ENCODE measurements at places on chromosomes 3 and 15.
A peak's percentile ranks its signal among the peaks of the same experiment; 100 is the strongest.

- DNase-seq, result no peak
Observed at GRCh38 chr3:153649286-153649839, 471.8 kb upstream of the ARHGEF26 start.

GRCh38 chr3:64741341-64741740 lies 53.5 kb upstream of the ADAMTS9 start:
- DNase-seq, result no peak

GRCh38 chr3:184757022-184757651 lies 45.3 kb upstream of the MAGEF1 start:
- no peak for DNase-seq

- DNase-seq, result no peak
Observed at GRCh38 chr3:5212628-5213573, 25.4 kb downstream of the EDEM1 start.

GRCh38 chr3:57370341-57370740 lies 77.9 kb upstream of the ASB14 start:
- DNase-seq, result no peak

GRCh38 chr3:197674741-197675562 lies 61.8 kb downstream of the RUBCN start:
- no peak for DNase-seq

DNA sequence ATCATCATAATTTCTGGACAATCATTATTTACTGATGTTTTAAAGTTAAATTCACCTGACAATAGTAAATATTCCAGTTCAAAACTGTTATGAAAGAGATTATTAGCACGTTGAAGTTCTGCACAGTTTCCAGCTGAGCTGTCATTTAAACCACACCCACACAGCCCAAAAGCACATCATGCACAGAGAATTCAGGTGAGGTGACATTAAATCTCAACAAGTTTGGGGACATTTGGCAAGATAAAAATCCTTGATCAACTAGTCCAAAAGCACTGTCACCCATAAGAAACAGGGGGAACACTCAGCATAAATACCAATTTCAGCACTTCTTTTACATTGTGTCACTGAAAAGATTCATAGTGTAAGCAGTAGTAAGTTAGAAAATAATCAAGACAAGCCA lies 6.9 kb downstream of the NCEH1 start:
- DNase-seq, result no peak

- DNase-seq, result no peak
Observed at GRCh38 chr15:85500729-85501128, 120.3 kb downstream of the AKAP13 start.

GRCh38 chr15:25362545-25362944 lies 76.3 kb downstream of the UBE3A start:
- no peak for DNase-seq

DNA sequence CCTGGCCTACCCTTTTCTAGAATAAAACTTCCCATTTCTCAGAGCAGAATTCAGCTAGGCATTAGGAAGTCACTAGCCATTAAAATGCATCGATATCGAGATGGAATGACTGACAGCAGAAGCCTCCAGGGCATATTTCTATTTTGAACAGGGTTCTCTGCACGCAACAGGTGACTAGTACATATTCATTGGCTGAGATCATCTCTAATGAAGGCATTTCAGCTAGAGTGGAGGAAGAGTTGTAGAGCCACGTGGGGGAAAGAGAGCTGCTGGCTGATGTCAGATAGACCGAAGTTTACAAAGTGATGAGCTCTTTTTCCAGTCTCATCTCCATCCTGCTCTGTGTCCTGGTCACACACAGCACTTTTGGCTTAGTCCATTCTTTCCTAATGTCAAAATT lies 7.5 kb downstream of the TMEM40 start:
- no peak for DNase-seq

- no peak for DNase-seq
Observed at GRCh38 chr3:153714588-153715290, 406.5 kb upstream of the ARHGEF26 start.

- no peak for DNase-seq
Observed at GRCh38 chr3:122642935-122643334, 37.7 kb upstream of the PARP14 start.

GRCh38 chr3:15787941-15788340 lies 9.8 kb downstream of the ANKRD28 start:
- DNase-seq, result no peak

DNA sequence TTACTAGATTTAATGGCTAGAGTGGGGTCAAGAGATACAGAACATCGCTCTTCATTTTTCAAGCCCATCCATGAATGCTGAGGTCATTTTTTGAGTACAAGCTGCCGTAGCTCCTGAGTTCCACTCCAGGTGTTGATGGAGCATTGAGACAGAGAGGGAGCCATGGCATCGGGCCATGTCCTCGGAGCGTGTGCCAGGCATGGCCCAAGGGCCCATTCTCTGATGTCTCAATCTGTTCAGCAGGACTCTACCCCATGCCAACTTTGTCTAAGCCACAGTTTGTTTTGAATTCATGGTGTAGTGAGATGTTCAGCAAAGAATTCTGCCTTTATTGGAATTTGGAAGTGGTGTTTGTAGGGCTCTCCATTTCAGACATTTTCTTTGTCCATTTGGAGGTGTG lies 110.5 kb upstream of the ADAMTS9 start:
- no peak for DNase-seq

GRCh38 chr3:38521391-38521987 lies 25.3 kb downstream of the EXOG start:
- no peak for DNase-seq

DNA sequence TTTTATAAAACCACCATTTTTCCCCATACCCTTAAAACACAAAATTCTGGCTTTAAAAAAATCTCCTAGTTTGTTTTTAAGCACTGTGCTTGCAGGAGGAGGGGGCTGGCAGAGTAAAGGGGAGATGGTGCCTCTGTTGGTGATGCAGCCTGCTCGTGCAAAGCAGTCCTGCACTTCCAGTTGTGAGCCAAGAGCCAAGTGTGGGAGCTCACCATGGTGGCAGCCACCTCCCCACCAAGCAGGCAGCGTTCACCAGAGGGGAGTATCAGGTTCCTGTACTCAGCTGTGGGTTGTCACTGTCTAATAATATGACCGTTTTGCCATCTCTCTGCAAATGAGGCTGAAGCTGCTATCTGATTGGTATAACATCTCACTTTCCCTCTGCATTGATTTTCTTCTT lies 164.8 kb downstream of the SYNPR start:
- no peak for DNase-seq

DNA sequence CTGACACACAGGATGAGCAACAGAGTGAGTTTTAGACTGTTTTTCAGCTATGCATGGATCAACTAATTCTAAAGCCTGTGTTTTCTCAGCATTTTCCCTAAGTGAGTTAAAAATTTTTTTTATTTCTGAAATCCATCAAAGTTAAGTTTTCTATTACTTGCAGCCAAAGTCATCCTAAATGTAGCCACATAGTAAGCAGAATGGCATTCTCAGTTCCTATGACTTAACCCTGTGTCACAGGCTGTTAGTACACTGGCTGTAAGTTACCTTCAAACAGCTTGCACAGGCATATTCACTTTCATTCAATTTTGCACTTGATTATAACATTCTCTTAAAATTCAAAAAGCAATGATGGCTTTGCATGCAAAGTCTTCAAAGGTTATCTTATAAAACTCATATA lies 368.2 kb downstream of the OCA2 start:
- no peak for DNase-seq

DNA sequence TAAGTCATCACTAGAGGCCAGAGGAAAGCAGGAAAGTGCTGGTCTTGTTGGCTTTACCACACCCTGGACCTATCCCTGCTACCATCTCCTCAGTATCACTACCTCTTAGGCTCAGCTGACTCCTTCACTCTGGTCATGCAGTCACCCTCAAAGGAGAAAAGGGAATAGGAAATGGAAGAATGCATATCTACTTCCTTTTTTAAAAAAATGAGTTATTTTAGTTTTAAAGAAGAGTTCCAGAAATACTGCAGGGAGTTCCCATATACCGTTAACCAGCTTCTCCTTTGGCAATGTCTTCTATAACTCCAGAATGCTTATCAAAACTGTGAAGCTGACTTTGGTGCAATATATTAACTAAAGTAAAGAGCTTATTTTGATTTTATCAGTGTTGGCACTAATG lies 688.6 kb downstream of the DIPK2A start:
- DNase-seq, result peak; percentile 2

DNA sequence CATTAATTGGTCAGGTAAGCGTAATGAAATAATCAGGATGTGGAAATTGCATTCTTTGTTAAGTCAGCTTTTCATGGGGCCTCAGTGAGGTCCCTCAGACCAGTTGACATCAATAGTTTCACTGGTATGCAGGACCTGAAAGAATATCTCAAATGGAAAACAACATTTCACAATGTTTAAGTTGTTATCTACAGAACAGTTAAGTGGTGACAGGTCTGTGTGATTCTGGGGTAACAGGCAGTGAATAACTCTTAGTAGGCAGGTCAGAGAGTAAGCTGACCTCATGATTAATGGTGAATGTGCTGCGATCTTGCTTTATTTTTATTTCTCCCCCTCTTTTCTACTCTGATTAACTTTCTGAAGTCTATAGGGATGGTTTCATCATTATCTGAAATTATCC lies 28.9 kb upstream of the ACP3 start:
- no peak for DNase-seq

DNA sequence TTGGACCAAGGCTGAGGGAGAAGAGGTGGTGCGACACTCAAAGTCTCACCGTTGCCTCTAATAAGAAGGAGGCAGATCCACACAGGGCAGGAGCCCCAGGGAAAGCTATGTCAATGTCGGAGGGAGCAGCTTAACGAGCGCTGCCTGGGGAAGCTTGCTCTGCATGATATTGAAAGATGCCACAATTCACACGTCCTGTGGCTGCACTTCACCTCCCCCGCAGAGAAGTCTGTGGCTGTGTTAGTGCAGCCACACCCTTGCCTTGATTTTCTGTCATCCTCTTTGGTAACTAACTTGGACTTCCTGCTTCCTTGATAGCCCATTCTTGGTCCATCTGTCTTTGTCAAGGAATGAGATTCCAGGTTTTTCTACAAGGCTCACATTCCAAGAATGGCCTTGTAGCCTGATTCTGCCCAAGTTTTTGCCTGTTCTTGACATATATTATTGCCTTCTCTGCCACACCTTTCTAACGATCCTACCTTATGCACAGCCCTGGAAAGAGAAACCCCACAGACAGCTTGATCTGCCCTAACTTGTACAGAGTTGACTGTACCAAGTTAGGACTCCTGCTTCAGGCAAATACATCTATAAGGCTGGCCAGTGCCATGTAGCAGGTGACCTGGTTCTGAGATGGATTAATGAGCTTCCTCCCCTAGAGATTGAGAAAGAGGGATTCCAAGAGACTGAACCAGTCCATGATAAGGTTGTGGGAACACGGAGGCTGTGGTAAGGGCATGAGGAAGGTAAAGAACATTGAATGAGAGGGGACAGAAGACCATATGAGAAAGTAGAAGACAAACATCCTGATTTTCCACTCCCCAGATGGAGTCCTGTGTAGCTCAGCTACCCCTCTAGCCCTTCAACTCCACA lies 153.0 kb upstream of the WNT5A start:
- DNase-seq, result no peak

- DNase-seq, result no peak
Observed at GRCh38 chr15:90838544-90838943, 29.8 kb upstream of the FURIN start.

DNA sequence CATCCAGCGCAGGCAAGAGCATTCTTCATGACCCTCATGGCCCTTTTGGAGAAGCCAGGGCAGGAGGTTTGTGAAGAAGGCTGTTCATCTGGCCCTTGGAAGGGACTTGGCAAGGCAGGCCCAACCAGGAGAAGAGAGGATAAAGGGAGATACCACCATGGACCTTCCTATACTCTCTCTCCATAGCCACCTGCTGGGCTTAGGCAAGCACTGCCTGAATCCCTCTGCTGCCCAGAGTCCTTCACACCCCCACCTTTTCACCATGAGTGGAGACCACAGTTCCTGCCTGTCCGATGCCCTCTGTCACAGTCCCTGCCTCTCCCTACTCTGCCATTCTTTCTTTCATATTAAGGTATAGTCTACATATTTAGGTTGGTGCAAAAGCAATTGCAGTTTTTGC lies 10.6 kb upstream of the SFMBT1 start:
- DNase-seq, result no peak

DNA sequence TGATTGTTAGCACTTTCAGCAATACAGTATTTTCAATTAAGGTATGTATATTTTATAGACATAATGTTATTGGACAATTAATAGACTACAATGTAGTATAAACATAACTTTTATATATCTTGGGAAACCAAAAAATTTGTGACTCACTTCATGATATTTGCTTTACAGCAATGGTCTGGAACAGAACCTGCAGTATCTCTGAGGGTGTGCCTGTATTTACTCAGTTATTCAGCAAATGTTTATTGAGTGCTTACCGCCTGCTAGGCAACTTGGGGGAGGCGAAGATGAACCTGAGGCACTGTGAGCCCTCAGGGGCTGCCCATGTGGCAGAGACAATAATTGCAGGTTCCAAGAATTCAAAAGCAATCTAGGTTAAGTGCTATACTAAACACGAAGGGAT lies 144.8 kb downstream of the GABRB3 start:
- DNase-seq, result no peak

DNA sequence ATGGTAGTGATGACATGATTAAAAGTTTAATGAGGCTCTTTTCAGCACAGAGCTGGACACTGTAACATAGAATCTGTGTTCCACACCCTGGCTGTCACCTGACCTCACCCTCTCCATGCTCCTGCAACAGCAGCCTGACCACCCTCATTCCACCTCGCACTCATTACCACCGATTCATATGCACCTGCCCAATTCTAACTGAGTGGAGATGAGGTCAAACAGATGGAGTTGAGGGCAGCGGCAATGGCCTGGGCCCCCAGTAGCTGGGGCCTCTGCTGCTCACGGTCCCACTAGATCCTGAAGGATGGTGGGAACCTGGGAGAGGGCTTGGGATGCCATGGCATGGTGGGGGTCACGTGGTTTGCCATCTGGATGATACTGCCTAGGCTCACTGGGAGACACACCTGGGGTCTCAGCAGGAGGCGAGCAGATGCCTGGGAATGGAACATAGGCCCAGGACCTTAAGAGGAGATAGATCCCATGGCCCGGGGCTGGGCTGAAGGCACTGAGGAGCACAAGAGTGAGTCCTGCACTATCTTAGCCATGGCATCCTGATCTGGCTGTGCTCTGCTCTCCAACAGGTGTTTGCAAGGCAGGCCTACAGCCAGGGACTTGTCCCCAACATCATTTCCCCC lies 1.3 kb downstream of the SCN5A start:
- no peak for DNase-seq

GRCh38 chr3:51796854-51797253 lies 17.8 kb upstream of the IQCF6 start:
- DNase-seq, result no peak

GRCh38 chr3:72065236-72065635 lies 280.3 kb upstream of the PROK2 start:
- DNase-seq, result no peak

- no peak for DNase-seq
Observed at GRCh38 chr15:99826157-99826780, 93.0 kb upstream of the LYSMD4 start.

DNA sequence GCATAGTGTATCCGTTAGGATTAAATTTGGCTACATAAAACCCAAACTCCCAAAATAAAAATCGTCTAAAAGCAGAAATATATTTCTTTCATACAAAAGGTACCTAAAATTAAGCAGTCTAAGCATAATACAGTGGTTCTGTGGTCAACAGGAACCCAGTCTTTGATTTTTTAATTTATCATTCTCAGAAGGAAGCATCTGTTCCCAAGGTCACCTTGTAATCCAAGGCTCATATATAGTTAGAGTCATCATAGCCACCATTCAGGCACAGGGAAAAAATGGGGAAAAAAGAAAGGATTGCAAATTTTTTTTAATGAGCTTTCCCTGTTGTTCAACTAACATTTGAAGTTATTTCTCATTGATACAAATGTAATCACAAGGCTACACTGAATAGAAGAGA lies 983.2 kb downstream of the PLOD2 start:
- no peak for DNase-seq

- DNase-seq, result no peak
Observed at GRCh38 chr3:150249779-150250470, 158.2 kb upstream of the TSC22D2 start.

Measured in HL-60 (cell line).